Activated naive CD4-positive, alpha-beta T cell (primary cell): ENCODE measurements at places on chromosomes 16 and 17.

DNA sequence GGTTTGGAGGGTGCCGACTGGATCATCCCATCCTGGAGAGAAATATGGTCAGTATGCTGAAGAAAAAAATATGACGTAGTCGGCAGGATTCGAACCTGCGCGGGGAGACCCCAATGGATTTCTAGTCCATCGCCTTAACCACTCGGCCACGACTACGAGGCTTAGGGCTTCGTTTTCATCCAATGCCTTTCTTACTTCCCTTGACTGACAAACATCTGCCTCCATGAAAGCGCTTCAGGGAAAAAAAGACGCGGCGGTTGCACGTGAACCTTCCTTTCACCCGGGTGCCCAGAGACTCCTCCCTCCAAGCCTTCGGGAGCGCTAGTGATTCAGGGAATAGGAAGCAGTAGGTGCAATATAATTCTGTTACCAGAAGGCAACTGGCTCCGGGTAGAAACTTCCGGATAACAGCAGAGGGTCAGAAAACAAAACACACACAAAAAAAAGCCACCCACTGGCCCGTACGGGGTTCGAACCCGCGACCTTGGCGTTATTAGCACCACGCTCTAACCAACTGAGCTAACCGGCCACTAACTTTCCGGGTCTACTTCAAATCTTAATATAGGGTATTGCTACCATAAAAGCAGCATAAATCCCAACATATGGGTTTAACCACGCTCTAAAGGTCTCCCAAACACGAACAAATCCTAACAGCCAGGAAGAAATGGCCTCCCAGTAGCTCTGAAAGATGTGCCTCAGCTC lies 16.3 kb upstream of the AURKB start:
- peak; percentile 22 for DNase-seq

DNA sequence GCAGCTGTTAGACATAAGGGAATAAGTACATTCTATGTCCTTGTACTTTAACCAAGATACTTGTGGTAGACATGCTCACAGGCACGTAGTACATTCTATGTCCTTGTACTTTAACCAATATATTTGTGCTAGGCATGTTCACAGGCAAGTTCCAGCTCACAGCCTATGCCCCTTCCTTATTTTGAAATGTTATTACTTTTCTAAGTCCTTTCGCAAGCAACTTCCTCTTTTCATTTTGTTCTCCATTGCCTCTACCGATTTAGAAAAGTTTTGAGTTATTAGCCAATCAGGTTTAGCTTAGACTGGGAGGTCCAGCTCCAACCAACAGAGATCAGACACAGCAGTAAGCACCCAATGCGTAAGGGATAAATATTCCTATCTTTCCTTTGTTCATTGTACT lies 60.1 kb upstream of the NUDT7 start:
- DNase-seq: no peak

DNA sequence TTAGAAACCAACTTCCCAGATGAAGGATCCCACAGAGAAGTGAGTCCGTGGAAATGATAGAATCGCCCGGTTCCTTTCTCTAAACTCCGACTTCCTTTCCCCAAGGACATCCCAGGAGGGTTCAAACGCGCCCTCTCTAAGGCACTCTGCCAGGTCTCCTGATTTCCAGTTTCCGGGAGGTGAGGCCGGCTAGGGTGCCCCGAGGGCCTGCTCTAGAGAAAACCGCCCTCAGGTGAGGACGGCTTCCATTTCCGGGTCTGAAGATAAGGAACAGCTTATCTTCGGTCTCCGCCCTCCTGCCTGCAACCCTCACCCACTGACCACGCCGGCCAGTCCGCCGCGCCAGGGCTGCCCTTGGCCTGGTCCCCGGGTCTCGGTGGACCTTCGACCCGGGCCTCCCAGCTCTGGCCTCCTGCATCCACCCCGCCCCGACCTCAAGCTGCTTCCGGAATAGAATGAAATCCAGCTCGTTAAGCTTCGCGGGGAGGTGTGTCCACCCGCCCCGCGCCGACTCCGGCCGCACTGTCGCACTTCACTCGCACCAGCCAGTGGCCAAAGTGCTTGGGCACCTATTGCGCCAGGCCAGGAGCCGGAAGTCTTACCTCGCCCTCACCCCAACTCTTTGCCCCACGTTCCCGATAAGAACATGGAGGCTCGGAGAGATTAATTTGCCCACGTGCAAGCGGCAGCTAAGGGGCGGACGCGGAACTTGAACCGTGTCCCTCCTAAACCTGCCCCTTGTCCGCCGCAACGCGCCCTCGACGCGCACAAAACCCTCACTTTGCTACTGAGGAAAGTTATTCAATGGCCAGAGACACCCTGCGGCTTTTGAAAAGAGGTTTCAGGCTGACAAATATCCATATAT lies 836 bp upstream of the MMP15 start:
- DNase-seq: no peak

GRCh38 chr17:50064253-50065001 lies 8.5 kb downstream of the ITGA3 start:
- no peak for DNase-seq
